ENCODE measurements at places on chromosomes 3 and 15.

- no peak for DNase-seq
Observed at GRCh38 chr3:43372809-43373559, 86.6 kb downstream of the SNRK start.

DNA sequence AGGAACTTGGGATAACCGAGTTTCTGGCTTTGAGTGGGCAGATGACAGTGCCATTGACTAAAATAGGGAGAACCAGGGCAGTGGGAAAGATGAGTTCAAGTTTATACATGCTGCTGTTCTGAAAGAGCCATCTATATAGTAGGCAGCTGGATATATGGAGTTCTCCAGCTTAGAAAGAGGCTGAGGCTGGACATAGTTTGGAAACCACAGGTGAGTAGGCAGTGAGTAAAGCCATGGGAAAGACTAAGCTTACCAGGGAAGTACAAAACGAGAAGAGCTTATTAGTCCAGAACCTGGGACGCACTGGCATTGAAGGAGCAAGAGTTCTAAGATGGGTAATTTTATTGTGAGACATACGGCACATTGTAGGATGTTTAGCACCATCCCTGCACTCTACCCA, 54.2 kb downstream of the MSL2 start:
- DNase-seq = no peak

GRCh38 chr3:15886521-15886920, 88.7 kb upstream of the ANKRD28 start:
- DNase-seq = no peak

GRCh38 chr3:186669378-186670084, 3.7 kb downstream of the HRG start:
- DNase-seq = no peak

DNA sequence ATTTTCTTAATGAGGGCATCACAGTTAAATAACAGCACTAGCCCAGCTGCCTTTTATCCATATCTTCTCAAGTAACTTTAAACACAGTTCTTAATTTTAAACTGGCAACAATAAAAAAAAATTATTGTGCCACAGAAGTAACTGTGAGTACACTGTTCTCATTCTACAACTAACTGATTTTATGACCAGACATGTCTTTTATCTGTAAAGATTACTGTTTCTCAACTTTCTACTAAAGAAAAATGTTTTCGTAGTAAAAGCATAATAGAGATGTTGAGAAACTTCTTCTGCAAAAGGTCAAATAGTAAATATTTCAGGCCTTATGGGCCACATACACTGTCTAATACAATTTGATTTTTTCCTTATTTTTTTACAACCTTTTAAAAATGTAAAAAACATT, 32.0 kb downstream of the PLOD2 start:
- DNase-seq = no peak

Measured in activated T-cell treated with anti-CD3 and anti-CD28 coated beads for 4 hours (primary cell).